ENCODE measurements at places on chromosomes 6 and 20.

GRCh38 chr6:32972353-32973143 is 4.2 kb downstream of the BRD2 start:
- DNase-seq: no peak

GRCh38 chr20:44914924-44915323 is 5.1 kb downstream of the PABPC1L start:
- DNase-seq: no peak

DNA sequence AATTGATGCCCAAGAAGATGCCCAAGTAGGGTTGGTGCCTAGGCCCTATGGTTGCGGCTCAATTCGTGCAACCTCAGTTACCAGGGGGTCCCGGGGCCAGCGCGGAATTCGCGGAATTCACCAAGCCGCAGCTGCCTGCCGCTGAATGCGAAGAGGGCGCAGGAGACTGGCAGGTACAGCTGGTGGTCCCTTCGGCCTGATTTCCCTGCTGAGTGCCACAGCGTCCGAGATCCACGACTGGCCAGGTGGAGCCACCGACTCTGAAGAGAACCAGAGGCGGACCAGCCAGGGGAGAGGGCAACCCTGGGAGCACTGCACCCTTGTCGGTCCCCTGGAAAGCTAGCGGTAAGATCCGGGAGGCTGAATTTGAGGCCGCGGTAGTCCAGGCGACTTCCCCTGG is 6.8 kb upstream of the TFAP2D start:
- DNase-seq: no peak

DNA sequence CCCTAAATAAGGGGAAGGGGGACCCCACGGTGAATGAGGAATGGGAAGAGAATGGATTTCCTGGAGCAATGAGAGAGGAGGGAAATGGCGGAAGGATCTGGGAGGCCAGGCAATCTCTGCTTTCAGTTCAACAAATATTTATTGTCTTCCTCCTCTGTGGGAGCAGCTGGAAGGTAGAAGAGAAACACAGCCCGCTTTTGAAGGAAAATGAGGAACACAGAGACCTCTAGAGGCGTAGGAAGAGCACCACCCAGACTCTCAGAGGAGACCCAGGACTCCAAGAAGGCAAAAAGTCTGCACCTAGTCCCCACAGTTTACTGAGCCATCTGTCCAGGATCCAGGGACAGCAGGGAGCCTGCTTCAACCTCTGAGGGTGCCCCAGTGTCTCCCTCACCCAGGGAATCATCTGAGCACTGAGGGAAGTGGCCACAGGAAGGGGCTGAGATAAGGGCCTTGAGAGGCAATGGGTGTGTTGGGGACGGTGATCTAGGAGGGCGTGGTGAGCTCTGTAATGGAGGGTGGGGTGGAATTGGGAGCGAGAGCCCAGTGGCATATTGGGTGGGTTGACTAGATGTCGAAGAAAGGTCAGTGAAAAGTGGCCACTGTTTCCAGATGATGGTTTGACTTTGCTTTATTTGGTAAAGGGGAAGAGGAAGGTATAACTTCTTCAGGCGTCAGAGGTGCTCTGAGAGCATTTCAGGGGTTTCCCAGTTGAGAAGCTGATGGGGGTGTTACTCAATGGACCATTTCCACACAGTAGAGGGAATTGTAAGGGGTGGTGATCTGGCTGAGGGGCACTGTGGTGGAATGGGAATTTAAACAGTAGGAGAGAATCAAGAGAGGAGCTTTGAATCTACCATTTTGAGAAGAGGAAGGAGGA is 610 bp downstream of the PSORS1C1 start:
- no peak for DNase-seq

DNA sequence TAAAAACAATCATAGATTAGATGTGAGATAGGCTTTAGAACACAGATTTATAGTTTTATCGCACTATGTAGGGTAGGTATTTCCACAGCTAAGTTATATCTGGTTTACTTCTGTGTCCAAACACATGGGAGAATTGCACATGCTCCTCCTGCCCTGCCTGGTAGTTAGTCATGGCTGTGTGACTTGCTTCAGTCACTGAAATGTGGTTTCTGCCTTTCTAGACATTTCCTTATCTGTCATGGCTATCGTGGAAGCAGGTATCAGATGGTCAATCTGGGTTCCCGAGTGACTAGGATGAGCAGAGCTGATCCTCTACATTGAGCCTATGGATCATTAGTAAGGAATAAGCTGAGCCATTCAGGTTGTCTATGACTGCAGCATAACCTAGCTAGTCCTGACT is 117.8 kb upstream of the GMDS start:
- DNase-seq: no peak

DNA sequence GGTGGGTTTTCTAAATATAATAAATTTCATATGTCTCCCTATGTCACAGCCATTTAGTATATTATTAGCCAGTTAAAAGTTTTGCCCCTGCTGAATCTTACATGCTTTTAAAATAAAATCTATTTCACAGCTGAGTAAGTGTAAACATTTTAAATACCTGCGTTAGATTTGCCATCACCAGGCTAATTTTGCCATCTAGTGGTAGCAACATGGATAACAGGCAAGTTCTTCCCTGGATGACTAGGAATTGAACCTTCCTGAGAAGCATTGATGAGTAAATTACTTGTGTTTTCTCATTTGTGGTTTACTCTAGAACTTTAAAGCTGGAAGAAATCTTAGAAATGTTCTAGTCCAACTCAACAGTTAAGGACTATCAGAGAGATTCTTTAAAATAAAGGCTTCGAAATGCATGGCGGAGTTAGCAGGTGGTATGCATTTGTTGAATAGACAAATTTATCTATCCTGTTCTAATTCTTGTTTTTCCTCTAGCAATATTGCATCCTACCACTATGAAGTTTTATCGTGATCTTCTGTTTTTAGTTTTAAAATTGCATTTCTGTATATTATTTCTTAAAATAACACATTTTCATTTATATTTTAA is 2.6 kb downstream of the PRSS35 start:
- no peak for DNase-seq

- no peak for DNase-seq
Observed at GRCh38 chr20:20755231-20755630, 42.8 kb upstream of the RALGAPA2 start.

DNA sequence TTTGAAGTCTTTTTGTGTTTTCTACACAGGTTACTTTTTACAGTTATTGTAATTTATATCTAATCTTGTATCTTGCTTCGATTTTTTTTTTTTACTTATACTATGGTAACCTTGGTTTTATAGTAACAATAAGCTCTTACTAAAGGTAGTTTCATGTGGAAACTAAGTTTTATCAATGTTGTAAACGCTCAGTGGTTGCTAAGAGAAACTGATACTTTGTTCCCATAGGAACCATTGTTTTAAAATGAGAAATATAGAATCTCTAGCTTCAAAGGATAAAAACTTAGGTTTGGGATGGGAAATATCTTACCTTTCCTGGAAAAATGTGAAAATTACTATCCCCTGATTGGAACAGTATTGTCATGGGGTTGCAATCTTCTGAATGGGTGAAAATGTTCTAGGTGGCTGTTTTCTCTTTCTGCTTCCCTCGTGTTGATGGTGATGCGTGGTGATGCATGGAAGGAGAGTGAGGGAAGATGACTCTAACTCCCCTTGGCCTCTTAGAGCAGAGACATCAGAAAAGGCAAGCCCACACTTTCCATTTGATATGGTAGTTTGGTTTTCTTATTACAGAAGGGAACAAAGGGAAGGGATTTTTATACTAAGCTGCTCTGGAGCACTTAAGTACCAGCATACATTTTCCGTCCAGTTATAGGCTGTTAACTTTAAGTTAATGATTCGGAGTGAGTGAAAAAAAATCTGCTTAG is 23.5 kb upstream of the BACH2 start:
- no peak for DNase-seq

- DNase-seq: no peak
Observed at GRCh38 chr6:140548366-140548765, 1173.9 kb upstream of the CITED2 start.

DNA sequence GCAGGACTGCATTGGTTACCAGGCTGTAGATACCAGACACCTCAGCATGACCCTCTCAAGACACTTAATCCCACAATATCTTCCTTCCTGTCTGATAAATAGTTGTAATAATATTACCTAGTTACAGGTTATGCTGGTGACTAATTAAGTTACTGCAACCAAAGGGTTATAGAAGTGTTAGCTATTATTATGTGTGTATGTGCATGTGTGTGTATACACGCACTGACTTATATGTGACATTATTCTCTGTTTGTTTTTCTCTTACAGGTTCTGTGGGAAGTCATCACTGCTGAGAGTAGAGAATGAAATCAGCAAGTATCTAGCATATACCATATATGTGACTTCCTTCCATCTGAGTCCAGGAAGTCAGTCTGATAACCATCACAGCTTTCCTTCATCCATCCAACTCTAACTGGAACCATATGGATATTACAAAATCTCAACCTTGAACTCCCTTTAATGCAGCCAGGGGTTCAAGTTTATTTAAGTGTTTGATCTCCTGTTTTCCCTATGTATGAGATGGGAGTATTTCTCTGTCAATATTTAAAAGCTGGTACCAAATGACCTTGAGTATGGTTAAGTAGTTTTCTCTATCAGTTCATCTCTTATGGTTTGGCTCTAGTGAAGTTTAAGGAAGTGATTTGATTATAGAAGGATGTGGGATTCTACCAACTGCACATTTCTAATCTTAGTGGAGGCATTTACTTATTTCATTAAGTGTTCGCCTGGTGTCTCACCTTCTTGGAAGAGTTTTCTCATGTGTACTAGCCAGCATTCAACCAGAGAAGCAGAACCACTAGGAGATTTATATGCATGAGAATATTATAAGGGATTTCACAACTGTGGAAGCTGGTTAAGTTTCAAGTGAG is 313.2 kb downstream of the HIVEP2 start:
- no peak for DNase-seq

- peak; percentile 12 for DNase-seq
Observed at GRCh38 chr6:31094389-31094881, 17.9 kb downstream of the C6orf15 start.

GRCh38 chr20:58225452-58226200 is 2.8 kb downstream of the ANKRD60 start:
- no peak for DNase-seq

GRCh38 chr6:32790306-32790705 is 26.5 kb downstream of the HLA-DOB start:
- DNase-seq: no peak

DNA sequence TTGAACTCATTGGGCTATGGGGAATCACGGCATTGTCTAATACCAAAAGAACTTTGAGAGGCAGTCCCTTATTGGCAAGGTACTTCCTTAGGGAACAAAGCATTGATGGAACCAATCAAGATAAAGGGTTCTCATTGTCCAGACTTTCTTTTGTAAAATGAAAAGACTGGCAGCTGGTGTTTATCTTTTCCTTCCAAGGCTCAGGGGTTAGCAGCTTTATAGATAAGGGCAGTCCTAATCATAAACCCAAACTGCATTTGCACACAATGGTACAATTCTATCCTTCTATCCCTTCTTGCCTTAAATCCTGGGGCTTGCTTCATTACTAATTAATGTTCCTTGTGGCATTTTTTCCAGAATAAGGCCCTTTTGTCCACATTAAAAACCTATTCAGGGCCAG is 28.6 kb downstream of the CDK19 start:
- DNase-seq: no peak

GRCh38 chr6:43200541-43200940 is 18.5 kb downstream of the CUL9 start:
- DNase-seq: no peak

- no peak for DNase-seq
Observed at GRCh38 chr6:41208439-41209106, 7.6 kb upstream of the TREML2 start.

- DNase-seq: no peak
Observed at GRCh38 chr6:67175101-67175500, 1460.0 kb upstream of the ADGRB3 start.

DNA sequence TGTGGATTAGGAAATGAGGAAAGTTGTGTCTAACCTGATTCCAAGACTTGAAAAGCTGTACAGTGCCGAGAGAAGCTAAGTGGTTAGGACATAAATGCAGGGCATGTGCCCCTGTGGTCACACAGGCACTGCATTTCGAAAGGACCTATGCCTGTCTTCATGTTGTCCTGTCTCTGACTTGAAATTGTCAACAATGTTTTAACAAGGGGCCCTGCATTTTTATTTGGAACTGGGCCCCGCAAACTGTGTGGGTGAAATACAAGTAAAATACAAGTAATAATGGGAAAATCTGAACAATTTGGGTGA is 38.8 kb downstream of the MRS2 start:
- no peak for DNase-seq

GRCh38 chr6:169075211-169075914 is 178.3 kb downstream of the THBS2 start:
- DNase-seq: no peak

- no peak for DNase-seq
Observed at GRCh38 chr20:58811334-58811733, 39.4 kb downstream of the GNAS-AS1 start.

DNA sequence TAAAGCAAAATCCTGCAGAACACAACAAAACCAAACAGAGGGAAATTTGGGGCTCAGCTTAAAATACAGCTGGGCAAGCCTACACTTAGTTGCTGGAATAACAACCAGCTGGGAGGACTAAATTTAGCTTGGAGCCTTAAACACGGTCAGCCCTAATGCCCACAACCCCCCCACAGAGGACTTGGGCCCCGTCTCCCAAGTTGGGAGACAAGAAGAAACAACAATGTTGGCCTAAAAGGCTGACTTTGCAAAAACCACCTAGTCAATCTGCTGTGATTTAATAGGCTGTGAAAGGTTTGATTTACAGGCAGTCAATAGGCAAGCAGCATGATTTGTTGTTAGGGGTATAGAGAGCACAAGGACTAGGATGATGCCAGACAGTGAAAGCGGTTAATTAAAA is 40.3 kb upstream of the ARMC2 start:
- DNase-seq: no peak

- DNase-seq: no peak
Observed at GRCh38 chr20:5742041-5742440, 8.2 kb upstream of the SHLD1 start.

- DNase-seq: no peak
Observed at GRCh38 chr6:56514395-56514794, 128.3 kb downstream of the DST start.

DNA sequence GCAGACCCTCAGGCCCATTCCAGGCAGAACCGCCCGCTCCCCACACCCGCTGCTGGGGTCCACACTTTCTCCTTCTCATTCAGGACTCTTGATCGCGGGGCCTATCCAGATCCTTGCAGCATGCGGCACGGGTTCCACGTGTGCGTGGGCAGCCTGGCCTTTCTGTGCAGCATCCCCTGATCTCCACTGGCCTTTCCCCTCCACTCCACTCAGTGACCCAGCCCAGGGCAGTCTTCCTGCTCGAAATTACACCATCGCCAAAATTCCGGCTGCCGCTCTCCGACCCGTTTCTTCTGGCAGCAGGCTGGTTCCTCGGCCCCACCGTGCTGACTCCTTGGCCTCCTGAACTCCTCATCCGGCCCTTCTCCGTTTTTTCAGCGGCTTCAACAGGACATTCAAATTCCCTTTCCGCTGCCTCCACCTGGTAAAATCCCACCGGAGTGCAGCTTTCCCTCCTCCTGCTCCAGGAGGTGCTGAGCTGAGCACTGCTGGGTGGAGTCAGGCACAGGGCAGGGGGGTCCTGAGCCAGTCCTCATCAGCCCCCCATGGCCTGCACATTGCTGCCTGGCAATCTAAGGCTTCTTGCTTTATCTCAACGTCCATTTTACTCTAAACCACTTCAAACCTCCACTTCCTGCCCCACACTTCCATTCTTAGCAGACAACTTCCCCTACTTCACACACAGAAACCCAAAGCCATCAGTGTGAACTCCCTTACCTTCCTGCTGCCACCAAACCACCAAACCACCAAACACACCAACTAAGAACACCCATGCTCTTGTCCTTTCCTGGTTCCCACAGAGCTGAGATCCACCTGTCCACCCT is 9.0 kb downstream of the SFT2D1 start:
- no peak for DNase-seq

GRCh38 chr6:63149730-63150129 is 61.5 kb upstream of the FKBP1C start:
- no peak for DNase-seq

GRCh38 chr6:116072368-116072767 is 11.7 kb upstream of the FRK start:
- no peak for DNase-seq
